ENCODE measurements at places on chromosomes 4 and X. TPM values are rescaled to one million over a fixed set of nuclear protein-coding genes. Genes with fewer than 3 reads are reported as not detected.

- no peak for DNase-seq
Measured at GRCh38 chr4:62324215-62324614, 1124.1 kb downstream of the ADGRL3 start.

DNA sequence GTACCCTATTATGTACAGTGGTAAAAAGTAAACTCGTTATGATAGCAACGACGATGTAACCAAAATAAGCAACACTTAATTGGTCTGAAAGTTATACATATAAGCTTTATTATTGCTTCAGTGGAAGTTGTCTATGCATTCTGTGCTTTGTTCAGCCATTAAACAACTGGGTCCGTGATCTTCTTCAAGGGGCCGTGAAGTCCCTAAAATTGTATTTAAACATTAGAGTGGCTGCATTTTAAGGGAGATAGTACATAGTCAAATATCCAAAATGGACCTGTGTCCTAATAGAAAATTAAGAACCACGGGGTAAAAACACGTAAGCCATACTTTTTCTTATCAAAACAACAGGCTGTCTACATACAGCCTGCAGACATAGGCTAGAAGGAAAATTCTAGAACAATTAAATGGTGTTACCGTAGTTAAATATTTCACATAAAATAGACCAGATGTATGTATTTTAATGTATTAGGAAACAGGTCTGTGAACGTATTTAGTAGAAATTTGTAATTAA lies 2.1 kb downstream of the GUCY1A1 start:
- DNase-seq: no peak

GRCh38 chr4:21507439-21507838 lies 441.1 kb downstream of the KCNIP4 start:
- no peak for DNase-seq

DNA sequence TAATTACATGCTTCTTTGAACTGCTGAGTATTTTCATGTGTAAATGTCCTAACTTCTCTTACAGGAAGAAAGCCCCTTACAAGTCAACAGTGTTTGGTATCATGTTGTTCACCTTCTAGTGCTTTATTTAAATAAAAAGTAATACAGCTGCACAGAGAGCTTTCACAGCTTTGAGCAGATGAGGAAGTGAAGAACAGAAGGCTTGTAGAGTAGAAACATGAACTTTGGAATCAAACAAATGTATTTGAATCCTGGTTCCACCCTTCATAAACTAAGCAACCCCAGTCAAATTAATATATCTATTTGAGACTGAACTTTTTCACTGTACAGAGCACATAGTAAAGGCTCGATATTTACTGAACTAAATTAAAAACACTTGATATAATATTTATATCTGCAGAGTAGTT lies 120.5 kb downstream of the CAMK2D start:
- no peak for DNase-seq

DNA sequence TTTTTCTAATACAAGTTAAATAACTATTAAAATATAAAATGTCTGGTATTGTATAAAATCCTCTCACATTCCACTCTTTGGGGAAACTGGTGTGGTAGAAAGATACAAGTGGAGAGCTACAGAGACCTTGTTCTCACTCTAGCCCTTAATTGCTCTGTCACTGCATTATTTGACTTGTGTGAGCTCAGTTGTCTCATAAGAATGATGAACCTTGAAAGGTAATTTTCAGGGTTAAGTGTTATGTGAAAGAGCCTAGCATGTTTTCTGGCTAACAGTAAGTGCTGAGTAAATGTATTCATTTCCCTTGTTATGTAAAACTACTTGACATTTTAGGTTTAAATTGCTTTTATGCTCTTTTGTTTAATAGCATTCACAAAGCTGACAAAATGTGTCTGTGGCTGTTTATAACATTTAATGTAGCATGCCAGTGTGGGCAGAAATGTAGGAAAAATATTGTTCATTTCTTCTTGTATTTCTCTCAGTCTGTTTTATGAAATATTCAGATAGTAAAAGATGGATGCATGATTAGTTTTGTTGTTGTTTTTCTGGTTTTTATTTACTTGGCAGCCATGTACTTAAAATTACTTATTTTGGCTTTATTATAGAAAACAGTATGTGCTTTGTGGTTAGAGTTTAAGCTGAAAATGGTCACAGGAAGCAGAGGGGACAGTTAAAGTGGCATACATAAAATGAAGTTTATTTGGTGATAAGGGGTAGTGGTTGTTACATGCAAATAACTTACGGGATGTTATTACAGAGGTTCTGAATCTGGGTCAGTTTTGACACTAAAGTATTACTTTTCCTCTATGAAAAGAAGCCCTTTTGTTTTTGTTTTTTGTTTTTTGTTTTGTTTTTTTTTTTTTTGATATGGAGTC lies 29.2 kb downstream of the SLAIN2 start:
- no peak for DNase-seq

DNA sequence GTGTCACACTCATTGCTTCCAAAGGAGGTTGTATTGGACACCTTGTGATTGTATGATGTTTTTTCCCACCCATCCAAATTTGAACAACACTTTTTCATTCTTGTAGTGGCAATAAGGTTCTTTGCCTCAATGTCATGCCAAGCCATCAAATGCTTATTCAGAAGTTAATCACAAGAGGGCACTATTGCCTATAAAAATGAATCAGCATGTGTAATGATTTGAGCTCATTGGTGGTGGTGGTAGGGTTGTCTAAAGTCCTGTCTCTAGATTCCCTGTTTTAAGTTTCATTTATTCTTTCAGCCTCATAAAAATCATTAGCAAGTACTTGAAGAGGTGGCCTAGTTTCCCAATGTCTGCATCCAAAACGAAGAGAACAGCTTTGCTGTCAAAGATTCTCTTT lies 37.0 kb downstream of the IRS4 start:
- no peak for DNase-seq

Gene LEF1
- 9.1 TPM for total RNA-seq

Gene SGCB
- total RNA-seq: 37.1 TPM

Gene EXOC1L
- total RNA-seq: not detected

Gene SSR4
- 204 TPM for total RNA-seq

Gene DCLK2
- 4.9 TPM for total RNA-seq
